ENCODE measurements at places on chromosomes 12 and 14. TPM values are rescaled to one million over a fixed set of nuclear protein-coding genes. Genes with fewer than 3 reads are reported as not detected.
A peak's percentile ranks its signal among the peaks of the same experiment; 100 is the strongest.

TSPAN11 gene
- 20.9 TPM for total RNA-seq

PKP2 gene
- total RNA-seq = 3.8 TPM

OR4K14 gene
- not detected for total RNA-seq

ANKS1B gene
- 1.1 TPM for total RNA-seq

SLC2A13 gene
- 8.7 TPM for total RNA-seq

IAPP gene
- not detected for total RNA-seq

RDH12 gene
- total RNA-seq = not detected

KRT6A gene
- 0.24 TPM for total RNA-seq

DNA sequence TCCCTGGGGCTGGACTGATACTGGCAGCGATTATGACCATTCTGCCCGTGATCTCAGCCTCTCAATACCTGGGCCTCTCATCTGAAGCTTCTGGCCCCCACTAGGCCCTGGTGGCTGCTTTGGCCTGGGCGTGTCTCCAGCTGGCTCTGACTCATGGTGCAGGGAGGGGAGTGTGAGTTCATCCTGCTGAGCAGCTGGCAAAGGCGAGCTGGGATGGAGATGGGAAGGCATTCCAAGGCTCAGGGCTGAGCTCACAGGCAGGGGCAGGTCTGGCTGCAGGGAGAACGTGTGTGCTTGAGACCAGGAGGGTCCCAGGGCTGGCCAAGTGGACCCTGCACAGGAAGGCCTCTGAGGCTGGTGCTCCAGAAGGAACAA is 221.8 kb downstream of the TMEM121 start:
- H3K27me3 ChIP-seq = no peaks in the 10 kb centered on the region
- no peak overlapping the region for H3K27ac ChIP-seq
- no peaks in the 10 kb centered on the region for H3K4me1 ChIP-seq

GRCh38 chr12:24561411-24561871 is 387.5 kb downstream of the BCAT1 start:
- H3K4me3 ChIP-seq = peak overlapping the region; percentile 81
- H3K4me1 ChIP-seq = peaks cover 45% of the 10 kb centered on the region
- no peaks in the 10 kb centered on the region for H3K36me3 ChIP-seq
- peak overlapping the region; percentile 87 for H3K27ac ChIP-seq

- H3K4me1 ChIP-seq = peaks cover 14% of the 10 kb centered on the region
- no peaks in the 10 kb centered on the region for H3K27me3 ChIP-seq
- H3K4me3 ChIP-seq = peak overlapping the region; percentile 97
These were observed 1.1 kb upstream of the CKAP4 start for GRCh38 chr12:106248846-106249371.

DNA sequence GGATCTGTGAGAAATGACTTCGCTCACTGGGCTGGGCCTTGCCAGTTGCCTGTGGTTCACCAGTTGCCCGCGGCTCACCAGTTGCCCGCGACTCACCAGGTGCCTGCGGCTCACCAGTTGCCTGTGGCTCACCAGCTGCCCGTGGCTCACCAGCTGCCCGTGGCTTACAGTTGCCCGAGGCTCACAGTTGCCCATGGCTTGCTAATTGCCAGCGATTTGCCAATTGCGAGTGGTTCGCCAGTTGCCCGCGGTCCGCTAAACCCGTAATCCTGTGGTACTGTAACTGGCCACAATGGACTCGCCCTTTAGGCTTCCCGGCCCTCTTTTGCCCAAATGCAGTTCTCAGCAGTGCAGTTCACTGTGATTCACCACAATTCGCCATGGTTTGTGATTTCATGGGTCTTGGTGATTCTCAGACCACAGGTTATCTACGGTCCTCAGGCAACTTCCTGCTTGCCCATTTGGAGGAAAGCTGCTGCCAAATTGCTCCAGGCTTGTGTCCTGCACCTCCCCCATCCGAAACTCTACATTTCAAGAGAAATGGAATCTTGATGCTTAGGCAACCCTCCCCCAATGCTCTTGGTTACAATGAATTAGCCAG is 15.0 kb upstream of the MEG3 start:
- no peak overlapping the region for H3K27ac ChIP-seq
- no peak for DNase-seq
- H3K4me1 ChIP-seq = no peaks in the 10 kb centered on the region
- H3K4me3 ChIP-seq = no peak overlapping the region
- no peaks in the 10 kb centered on the region for H3K36me3 ChIP-seq

DNA sequence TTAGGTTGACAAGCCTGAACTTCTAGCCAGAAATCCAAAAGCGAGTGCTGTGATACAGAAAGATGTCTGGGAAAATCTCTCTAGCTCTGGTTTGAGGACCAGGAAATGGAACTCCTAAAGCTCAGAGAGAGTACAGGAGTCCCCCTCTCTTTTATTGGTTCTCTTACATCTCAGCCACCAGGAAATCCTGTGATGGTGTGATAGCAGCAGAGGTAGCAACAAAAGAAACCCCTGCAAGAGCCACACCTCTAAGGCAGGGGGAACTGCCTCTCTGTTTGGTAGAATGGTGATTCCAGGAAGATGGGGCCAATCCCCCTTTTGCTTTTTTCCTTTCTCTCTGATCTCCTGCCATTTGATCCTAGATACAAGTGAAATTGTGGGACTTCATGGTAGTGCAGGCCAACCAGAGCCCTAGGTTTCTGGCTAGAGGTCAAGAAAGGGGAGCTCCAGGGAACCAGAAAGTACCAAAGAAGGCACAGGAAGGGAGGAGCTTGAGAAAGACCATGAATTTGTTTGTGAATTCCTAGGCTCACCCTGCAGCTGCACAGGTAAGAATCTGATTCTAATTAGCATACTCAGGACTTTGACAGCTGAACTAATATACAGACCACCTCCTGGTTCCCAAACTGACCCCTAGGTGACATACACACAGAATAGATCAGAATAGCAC is 88.5 kb downstream of the PAPLN start:
- H3K27ac ChIP-seq = no peak overlapping the region
- H3K27me3 ChIP-seq = no peaks in the 10 kb centered on the region

DNA sequence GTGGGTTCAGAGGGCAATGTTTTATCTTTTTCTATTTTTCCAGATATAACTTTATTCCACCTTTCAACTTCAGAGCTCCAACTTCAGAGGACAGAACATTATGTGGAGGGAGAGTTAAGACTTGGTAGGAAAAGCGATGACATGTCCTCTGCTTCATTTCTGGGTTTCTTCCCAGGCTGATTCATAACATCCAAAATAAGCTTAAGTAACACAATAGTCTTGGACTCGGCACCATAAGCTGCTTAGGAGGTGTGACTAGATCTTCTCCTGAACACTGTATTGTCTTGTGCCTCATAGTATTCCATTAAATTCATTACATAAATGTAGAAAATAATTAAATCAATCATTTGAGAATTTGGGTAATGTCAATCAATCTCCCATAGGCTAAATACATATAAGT is 95.5 kb upstream of the PDE3A start:
- peaks cover 5% of the 10 kb centered on the region for H3K4me1 ChIP-seq
- no peaks in the 10 kb centered on the region for H3K36me3 ChIP-seq
- DNase-seq = no peak
- no peaks in the 10 kb centered on the region for H3K27me3 ChIP-seq
- H3K27ac ChIP-seq = no peak overlapping the region

GRCh38 chr12:113766131-113766878 is 199.8 kb downstream of the RBM19 start:
- no peaks in the 10 kb centered on the region for H3K36me3 ChIP-seq
- peaks cover 7% of the 10 kb centered on the region for H3K4me1 ChIP-seq
- H3K4me3 ChIP-seq = no peak overlapping the region
- H3K27me3 ChIP-seq = peaks cover 9% of the 10 kb centered on the region

DNA sequence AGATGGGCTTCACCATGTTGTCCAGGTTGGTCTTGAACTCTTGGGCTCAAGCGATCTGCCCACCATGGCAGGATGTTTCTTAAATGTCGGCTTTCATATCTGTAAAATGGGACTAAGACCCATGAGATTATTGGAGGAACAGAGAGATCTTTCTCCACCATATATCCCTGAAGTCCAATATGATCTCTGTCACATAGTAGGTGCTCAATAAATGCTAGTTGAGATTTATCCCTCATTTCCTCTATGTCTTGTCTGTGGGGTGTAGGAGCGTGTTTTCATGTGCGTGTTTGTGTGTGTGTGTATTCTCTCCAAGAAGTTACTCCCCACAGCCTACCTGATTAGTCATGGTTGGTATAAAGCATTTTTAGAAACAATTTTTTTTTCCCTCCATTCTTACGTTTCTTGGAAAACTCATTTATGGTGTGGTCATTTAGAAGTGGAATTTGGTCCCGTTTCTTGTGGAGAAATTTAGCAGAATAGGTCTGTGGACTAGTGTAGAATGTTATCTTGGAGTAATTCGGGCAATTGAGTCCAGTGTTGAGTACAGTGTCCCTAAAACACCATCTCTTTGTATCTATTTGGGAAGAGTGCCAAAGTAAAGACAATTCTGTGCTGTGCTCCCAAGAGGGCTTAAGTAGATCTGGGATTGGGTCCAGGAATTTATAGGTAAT is 4.3 kb downstream of the STRAP start:
- no peak overlapping the region for H3K4me3 ChIP-seq
- DNase-seq = peak; percentile 66
- H3K36me3 ChIP-seq = peaks cover 28% of the 10 kb centered on the region

- no peaks in the 10 kb centered on the region for H3K27me3 ChIP-seq
- no peak for DNase-seq
- H3K4me3 ChIP-seq = no peak overlapping the region
- no peaks in the 10 kb centered on the region for H3K4me1 ChIP-seq
- H3K27ac ChIP-seq = no peak overlapping the region
These were observed 139.0 kb downstream of the DPF3 start for GRCh38 chr14:72754949-72755348.
